ENCODE measurements at places on chromosomes 3 and 15.

- DNase-seq: no peak
Observed at GRCh38 chr15:88498996-88499395, 31.5 kb downstream of the MRPS11 start.

DNA sequence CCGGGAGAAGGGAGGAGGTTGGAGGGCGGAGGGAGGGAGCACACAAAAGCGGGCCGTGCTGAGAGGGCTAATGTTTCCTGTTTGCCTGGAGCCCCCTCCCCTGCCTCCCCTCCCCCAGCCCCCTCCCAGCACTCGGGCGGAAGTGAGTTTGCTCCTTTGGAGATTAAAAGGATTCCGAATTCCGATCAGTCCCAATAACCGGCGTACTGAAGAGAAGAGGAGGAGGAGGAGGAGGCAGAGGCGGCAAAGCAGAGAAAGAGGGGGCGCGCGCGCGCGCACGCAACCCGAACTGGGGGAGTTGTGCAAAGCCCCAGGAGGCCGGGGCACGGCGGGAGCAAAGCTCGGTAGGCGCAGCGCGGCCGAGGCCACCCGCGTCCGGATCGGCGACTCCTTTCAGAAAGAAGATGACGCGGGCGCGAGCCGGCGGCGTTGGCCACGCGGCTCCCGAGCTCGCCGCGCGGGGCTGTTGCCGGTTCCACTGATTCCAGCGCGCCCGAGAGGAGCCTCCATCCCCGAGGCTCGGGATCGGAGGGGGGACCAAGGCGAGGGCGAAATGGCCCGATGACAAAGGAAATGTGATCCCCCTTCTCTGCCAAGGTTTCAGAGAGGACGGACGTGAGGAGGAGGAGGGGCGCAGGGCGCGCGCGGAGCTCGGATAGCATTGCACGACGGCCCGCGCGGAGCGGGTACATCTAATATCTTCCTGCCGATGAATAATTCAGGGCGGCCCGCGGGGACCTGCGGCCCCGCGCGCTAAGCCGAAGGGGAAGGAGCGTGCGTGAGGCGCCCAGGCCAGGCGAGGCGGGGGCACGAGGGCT, 1.1 kb upstream of the TRIM71 start:
- no peak for DNase-seq

DNA sequence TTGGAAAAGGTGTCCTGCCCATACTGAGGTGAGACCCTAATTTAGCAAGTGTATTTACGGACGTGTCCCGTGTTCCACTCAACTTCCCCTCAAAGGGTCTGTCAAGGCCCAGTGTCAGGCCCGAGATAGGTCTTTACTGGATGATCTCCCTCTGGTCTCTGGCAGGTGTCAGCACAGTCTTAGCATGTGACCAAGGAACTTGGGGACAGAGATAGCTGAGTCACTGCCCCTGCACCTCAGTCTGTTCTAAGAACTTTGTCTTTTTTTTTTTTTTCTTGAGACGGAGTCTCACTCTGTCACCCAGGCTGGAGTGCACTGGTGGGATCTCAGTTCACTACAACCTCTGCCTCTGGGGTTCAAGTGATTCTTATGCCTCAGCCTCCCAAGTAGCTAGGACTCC, 32.1 kb upstream of the ALPK3 start:
- no peak for DNase-seq

- no peak for DNase-seq
Observed at GRCh38 chr15:73237910-73238309, 130.8 kb downstream of the HCN4 start.

DNA sequence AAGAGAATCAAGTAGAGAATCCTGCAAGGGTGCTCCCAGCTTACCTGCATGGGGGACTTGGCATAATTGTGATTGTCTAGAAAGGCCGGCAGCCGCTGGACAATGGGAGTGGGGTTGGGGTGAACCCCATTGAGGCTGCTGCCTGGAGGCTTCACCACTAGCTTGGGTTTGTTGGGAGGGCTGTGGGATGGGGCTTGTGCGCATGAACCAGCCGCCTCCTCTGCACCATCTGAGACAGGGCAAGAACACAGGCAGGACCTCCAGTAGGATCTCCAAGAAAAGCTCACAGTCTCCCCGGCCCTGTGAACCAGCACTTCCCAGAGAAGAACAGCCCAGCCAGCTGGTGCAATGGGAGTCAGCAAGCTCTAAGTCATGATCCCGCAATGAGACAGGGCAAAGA, 39.8 kb downstream of the SEMA3G start:
- DNase-seq: no peak
